ENCODE measurements at places on chromosomes 3 and 15. TPM values are rescaled to one million over a fixed set of nuclear protein-coding genes. Genes with fewer than 3 reads are reported as not detected.

DNA sequence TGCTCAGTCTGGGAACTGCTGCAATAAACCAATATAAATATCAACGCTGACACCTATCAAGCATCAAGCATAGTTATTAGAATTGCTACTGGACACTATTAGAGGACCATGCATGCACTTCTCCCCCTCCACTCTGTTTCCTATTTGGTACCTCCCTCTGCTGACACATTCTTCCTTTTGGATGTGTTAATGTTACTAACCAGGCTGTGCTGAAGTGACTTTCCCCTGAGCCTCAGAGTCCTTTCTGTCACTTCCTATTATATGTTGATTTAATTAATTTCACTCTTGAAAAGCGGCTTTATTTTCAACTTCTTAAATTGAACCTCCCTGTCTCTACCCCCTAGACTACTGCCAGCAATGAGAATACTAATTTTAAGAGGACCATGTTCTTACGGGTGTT is 379.1 kb downstream of the MCTP2 start:
- DNase-seq = no peak

GRCh38 chr3:102605153-102605552 is 170.3 kb downstream of the ZPLD1 start:
- DNase-seq = no peak

CADM2 gene
- total RNA-seq = 17.3 TPM

SLCO2A1 gene
- 40.1 TPM for total RNA-seq

EIF4E3 gene
- total RNA-seq = 34.9 TPM

DNA sequence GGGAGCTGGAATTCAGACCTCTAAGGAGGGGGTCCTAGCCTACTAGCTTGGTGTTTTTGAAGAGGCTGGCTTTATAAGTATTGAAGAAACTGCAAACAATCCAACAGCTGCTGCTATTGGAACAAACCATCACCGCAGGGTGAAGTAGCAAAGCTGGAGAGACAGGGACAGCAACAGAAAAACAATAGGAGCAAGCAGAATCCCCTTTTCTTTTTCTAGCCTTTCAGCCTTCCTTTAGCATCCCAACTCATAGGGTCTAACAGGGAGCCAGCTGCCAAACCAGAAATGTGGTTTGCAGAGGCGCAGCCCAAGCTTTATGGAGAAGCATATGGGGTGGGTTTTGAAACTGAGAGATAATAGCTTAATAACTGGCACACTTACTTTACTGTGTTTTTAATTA is 106.2 kb upstream of the CHMP2B start:
- no peak for DNase-seq

DNA sequence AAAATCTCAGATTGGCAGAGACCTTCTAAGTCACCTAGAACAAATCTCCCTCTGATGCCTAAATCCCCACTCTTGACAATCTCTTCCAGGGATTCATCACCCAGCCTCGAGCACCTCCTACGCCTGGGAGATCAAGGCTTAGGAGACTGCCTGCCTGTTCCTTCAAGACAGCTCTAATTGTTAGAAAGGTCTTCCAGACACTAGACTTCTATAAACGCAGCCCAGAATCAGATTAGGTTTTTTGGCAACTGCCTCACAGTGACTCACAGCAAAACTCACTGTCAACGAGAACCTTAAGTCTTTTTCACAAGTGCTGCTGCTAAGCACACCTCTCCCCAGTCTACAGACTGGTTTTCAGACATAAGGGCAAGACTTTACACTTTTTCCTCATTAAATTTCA is 23.1 kb downstream of the SRGAP3 start:
- DNase-seq = no peak

DNA sequence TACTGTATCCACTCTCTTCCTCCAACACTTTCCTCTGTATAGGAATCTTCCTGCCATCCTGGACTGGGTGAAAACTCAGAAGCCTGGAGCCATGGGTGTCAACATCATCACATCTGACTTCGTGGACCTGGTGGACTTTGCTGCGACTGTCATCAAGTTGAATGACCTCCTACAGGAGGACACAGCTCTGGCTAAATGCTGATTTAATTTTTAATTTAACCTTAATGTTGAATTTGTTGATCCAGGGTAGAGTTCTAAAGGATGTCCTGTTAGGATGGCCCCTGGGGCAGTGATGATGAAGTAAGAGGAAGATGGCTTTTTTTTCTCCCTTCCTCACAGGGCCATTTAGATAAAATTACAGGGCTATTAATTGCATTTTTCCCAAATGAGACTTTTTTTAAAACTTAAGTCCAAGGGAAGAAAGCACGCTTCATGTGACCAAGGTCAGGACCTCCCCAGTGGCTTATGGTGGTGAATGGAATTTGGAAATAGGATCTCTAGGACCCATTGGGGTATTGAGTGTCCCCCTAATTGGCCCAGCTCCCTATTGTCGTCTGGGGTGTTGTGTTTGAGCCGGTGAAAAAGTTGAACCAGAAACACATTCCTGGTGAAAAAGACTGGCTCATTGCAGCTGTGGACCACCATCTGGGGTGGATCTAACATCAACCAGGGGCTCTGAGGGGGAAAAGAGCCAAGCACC is 125.7 kb upstream of the ZBED2 start:
- DNase-seq = no peak

- DNase-seq = no peak
Measured at GRCh38 chr3:24129549-24129948, 184.5 kb downstream of the NR1D2 start.

GRCh38 chr3:73535137-73535536 is 89.6 kb downstream of the PDZRN3 start:
- DNase-seq = no peak

EXD1 gene
- not detected for total RNA-seq

DNA sequence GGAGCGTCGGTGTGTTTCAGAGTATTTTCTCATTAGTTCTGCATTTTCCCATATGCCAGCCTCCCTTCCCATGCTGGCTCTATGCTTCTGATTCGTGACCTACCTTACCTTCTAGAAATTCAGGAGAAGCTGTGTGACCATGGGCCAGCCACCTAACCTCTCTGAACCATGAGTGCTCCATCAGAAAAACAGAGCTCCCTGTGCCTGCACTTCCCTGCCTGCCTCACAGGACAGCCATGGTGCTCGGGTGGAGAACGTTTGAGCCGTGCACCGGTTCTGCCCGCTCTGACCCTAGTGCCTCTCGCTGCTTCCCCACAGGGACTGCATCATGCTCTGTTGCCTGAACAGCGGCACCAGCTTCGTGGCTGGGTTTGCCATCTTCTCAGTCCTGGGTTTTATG is 74.5 kb upstream of the SLC6A1 start:
- no peak for DNase-seq

- DNase-seq = no peak
Measured at GRCh38 chr3:46711305-46711704, 6.4 kb downstream of the PRSS50 start.

DNA sequence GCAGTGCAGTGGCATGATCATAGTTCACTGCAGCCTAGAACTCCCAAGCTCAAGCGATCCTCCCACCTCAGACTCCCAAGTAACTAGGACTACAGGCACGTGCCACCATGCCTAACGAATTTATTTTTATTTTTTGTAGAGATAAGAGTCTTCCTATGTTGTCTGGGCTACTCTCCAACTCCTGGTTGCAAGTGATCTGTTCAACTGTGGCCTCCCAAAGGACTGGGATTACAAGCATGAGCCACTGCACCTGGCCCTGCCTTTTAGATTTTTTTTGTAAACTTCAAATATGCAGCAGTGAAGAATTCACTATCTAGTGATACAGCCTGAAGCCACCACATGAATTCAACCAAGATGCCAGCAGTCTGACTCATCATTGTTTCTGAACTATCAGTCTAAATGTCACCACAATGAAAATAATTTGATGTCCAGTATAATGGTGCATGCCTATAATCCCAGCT is 32.7 kb downstream of the UBXN7 start:
- DNase-seq = no peak

GRCh38 chr3:4665197-4665596 is 172.0 kb downstream of the ITPR1 start:
- no peak for DNase-seq

DNA sequence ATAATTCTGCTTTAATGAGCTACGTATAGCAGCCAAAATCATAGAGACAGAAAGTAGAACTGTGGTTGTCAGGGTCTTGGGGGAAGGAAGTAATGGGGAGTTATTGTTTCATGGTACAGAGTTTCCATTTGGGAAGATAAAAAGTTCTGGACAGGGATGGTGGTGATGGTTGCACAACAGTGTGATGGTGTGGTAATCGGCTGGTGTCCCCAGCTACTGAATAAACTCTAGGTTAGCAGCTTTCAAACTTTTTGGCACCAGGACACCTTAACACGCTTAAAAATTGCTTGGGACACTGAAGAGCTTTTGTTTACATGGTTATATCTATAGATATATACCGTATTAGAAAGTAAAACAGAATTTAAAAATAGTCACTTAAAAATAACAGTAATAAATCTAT is 166.0 kb downstream of the NEK11 start:
- no peak for DNase-seq

MORC1 gene
- total RNA-seq = not detected

C3orf33 gene
- total RNA-seq = 2.7 TPM

- no peak for DNase-seq
Measured at GRCh38 chr3:160174621-160175020, 50.6 kb upstream of the C3orf80 start.

ATP6V1A gene
- total RNA-seq = 69.5 TPM

GRCh38 chr3:113275929-113276750 is 64.8 kb downstream of the BOC start:
- DNase-seq = no peak

DNA sequence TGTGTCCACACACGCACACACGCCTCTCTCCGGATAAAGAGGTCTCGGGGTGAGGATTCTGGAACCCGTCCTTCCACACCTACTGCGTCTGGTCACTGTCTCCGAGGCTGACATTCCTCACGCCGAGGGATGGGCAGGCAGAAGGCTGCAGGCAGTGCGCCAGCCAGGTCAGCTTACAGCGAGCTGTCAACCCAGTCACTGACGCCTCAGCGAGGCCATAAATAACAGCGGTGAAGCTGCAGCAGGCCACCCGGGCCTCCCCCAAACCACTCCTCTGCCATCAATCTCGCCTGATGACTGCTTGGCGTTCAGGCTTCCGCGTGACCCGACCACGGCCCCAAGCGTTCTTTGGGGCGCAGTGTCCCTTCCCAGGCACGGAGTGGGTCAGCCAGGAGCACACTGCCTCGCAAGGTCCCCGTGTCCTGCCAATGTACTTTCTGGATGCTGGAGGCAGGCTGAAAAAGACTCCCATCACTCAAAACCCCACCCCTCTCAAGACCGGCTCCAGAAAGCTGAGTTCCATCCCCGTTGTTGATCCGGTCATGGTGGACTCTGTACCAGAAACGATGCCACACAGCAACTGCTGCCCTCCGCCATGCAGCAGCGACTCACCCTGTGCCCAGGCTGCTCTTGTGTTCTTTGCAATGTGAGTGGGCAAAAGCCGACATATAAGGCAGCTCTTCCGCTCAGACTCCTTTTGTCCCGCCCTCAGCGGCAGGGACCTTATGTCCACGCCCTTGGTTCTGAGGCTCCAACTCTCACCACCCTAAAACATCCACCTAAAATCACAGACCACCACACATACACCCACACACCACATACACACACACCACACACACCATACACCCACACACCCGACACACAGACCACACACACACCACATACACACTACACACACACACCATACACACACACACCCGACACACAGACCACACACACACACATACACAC is 27.1 kb downstream of the CPN2 start:
- no peak for DNase-seq

DNA sequence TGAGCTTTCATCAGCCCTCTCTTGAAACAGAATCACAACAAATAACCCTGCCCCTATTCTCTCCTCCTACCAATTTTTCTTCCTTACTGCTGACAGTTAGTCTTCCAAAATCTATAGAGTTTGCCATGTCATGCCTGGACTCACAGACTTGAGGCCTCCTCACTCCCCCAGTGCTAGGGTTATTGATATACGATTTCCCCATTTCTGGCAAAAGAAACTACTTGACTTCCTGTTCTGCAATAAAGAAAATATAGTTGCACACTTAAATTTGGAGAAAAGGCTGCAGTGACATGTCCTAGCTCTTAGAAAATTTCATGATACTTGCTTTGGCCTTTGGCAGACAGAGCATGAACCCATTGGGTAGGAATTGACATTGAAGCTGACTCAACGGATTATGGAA is 75.9 kb downstream of the CYP19A1 start:
- DNase-seq = no peak

BCL6 gene
- 255 TPM for total RNA-seq

EFCC1 gene
- total RNA-seq = 1.8 TPM

GRCh38 chr15:51702710-51703109 is 21.4 kb downstream of the SCG3 start:
- DNase-seq = no peak

GRCh38 chr15:22872936-22873701 is 34.7 kb downstream of the NIPA2 start:
- no peak for DNase-seq

Data from mesenteric fat pad (tissue), 1 donor.